Left ventricle myocardium inferior (tissue), 1 donor: ENCODE measurements at places on chromosomes 16 and 17. TPM values are rescaled to one million over a fixed set of nuclear protein-coding genes. Genes with fewer than 3 reads are reported as not detected.
A peak's percentile ranks its signal among the peaks of the same experiment; 100 is the strongest.

ABCC1 gene
- 17.0 TPM for total RNA-seq

CFAP119 gene
- 0.69 TPM for total RNA-seq

SEPTIN12 gene
- not detected for total RNA-seq

SLFN11 gene
- 15.1 TPM for total RNA-seq

TAC4 gene
- total RNA-seq: 0.44 TPM

KIF18B gene
- 0.49 TPM for total RNA-seq

ZNF778 gene
- 8.7 TPM for total RNA-seq

MYH13 gene
- not detected for total RNA-seq

ZNF276 gene
- 12.9 TPM for total RNA-seq

OTOA gene
- total RNA-seq: 0.11 TPM

ASIC2 gene
- total RNA-seq: not detected

GRCh38 chr16:78681743-78682142 is 582.3 kb downstream of the WWOX start:
- no peak for DNase-seq

GRCh38 chr16:84678541-84678940 is 21.3 kb upstream of the USP10 start:
- DNase-seq: no peak

- DNase-seq: no peak
Observed at GRCh38 chr17:39970157-39970692, 7.4 kb downstream of the GSDMA start.

GRCh38 chr17:55420067-55420775 is 1.4 kb downstream of the MMD start:
- DNase-seq: no peak

DNA sequence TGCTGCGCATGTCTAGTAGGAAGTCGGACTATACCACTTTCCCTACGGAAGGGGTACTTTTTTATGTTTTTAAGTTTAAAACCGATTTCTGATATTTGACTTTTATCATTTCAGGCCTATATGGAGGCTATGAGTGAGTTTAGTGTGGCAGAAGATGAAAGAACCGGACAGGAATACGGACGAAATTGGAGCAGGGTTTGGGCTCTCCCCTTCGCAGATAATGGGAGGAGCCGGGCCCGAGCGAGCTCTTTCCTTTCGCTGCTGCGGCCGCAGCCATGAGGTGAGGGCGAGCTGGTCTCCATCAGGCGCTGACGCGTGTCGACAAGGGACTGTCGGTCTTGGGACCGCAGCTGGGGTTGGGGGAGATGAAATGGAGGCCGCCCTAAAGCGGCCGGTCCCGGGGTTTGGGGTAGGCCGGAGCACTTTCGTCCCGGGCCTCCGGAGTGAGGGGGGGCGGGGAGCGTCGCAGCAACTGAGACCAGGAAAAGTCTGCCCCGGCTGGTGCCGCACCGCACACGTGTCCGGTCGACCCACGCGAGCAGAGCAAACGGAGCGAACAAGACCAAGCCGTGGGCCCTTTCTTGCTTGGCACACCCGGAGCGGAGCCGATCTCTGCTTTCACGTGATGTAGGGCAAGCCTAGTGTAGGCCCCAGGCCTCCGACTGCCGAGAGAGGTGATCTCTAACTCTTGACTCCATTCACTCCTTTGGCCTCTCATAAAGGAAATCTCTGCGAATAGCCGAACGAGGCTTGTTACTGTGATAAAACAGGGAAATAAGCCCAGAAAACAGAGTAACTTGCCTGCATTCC is at the start of gene RPL19:
RPL19 (plus strand) TSS at position 214 of the 810 bp plus-strand sequence; CDS start at position 276, 62 bp downstream.
- peak; percentile 74 for DNase-seq

- no peak for DNase-seq
Observed at GRCh38 chr16:23709536-23709935, 3.5 kb downstream of the ERN2 start.

GRCh38 chr17:64608571-64608981 is 53.5 kb downstream of the SMURF2 start:
- DNase-seq: no peak

GRCh38 chr16:22300427-22301071 is 3.3 kb downstream of the POLR3E start:
- peak; percentile 59 for DNase-seq

DNA sequence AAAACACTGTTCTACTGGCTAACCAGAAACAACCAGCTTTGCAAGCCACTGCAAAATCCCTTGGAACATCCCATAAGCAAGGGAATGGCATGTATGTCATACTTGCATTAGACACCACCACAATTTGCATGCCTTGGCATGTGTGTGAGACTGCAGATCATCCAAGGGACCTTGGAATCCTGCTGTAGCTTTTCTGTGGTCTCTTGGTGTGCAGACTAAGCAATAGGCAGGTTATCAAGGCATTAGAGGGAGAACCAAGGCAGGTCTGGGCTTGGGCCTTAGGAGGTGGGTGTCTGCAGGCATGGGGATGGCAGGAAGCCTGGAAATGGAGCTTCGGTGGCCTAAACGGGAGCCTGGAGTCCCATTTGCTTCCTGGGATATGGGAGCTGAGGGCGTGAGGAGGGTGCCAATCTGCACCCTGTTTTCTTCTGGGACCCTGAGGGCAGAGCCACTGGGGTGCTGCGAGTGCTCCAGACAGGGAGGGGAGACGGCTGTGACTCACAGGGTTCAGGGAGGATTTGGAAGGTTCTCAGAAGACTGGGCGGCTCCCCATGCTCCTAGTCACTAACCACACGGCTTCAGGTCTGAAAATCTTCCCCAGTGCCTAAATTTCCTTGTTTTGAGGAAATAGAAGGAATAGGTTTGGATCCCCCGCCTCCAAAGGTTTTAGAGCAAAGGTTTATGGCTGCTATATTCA is 36.6 kb downstream of the FAM20A start:
- no peak for DNase-seq

DNA sequence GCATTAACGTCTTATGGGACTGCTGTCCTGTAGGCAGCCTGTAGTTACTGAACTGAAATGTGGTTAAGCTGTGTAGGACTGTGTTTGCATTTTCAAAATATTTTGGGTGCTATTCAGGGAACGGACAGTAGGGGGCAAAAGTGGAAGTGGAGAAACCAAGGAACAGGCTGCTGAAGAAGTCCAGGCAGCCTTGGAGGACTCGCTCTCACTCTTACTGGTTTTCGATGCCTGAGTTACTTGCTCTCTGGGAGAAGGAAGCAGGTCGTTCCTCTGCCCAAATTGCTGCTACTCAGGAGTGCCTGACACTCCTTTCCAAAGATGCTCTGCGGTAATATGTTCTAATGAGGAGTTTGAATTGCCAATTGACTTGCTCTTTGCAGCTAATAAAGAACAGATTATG is 64.5 kb upstream of the RBFOX1 start:
- DNase-seq: no peak

GRCh38 chr17:63533433-63534077 is 10.4 kb downstream of the KCNH6 start:
- no peak for DNase-seq

GRCh38 chr17:81039854-81040758 is 5.2 kb downstream of the BAIAP2 start:
- no peak for DNase-seq
